Fibroblast of mammary gland (primary cell): ENCODE measurements at places on chromosomes 12 and 14.
A peak's percentile ranks its signal among the peaks of the same experiment; 100 is the strongest.

GRCh38 chr12:76010732-76011458 lies 20.7 kb downstream of the PHLDA1 start:
- DNase-seq = peak; percentile 76

- no peak for DNase-seq
Observed at GRCh38 chr12:69517406-69517805, 47.2 kb downstream of the FRS2 start.

GRCh38 chr14:25389948-25390347 lies 340.0 kb upstream of the STXBP6 start:
- DNase-seq = peak; percentile 44

GRCh38 chr14:28754209-28754985 lies 12.2 kb upstream of the FOXG1 start:
- peak; percentile 64 for DNase-seq

- peak; percentile 33 for DNase-seq
Observed at GRCh38 chr12:76921891-76922664, 43.3 kb upstream of the CSRP2 start.

DNA sequence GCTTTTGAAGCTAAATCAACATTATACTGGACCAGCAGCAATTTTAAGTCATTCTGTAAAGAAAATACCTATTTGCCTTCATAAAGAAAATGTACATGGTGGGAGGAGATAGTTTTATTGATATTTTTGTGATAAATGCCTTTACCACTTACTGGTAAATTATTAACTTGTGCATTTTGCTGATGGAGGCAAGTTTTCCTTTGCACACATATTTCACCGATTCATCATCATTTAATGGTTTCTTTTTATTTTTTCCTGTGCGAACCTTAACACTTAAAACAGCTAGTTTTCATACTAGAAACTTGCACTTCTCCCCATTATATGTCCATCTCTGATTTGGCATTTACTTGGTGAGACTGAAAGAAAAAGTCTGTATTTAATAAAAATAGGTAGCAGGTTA lies 239.3 kb downstream of the TRHDE start:
- DNase-seq = no peak

DNA sequence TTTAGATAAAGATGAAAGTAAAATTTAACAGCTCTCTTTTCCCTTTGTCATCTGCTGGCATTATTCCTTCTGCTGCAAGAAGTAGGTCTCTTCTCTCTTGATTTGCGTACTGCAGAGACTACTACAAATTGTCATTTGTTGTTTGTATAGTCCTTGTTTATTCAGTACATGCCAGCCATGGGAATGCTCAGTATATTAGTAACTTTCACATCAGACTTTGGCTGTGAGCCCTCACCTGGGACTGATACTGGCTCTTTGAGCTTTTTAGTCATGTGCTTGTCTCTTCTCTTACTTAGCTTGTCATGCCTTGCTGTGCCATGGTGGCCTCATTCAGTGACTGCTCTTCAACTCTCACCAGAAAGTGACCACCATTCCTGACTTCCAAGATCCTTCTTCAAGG lies 169.8 kb downstream of the PRKCH start:
- no peak for DNase-seq

GRCh38 chr12:4145990-4146859 lies 127.3 kb upstream of the CCND2 start:
- peak; percentile 15 for DNase-seq

GRCh38 chr12:59027199-59027598 lies 106.9 kb upstream of the LRIG3 start:
- no peak for DNase-seq

DNA sequence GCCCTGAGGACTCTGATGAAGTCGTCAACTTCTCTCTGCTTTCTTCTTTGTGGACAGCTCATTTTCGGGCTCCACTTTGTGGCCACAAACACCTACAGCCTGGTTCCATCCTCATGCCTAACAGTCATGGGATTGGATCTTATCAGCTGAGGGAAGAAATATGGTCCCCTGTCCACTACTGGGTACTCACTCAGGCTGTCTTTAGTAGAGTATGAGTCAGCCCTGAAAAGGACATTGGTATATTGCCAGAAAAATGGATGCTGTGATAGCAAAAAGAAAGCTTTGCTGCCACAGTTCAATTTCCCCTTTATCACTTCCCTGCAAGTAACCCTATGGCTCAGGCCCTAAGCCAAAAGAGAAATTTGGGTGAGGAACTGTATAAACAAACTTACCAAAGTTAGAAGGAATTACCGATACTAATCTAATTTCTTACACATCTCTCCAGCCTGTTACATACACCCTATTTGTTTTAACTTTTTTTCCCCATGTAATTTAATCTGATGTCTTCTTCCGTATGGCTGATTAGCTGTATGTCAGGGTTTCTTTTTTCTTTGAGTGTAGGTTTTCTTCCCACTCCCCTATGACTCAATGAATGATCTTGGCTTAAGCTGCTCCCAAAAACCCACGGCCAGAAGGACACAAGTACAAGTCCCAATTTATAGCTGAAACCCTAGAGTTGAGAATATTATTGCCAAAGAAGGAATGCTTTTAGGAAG lies 29.1 kb downstream of the MTHFD1 start:
- DNase-seq = peak; percentile 47

DNA sequence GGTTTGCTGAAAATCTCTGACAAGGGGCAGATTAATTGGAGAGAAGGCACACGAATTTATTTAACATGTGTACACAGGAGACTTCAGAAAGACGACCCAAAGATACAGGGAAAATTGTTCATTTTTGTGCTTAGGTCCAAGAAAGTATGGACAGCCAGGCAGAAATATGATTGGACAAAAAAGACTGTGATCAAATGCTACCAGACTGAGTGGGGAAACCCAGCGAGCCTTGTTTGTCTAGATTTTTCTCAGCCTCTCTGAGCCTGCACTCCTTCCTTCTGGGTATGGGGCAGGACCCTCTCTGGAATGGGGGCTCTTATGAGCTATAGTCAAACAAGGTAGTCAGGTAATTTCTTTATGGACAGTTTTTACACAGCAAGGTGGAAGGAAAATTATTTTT lies 10.4 kb upstream of the CIPC start:
- DNase-seq = no peak

DNA sequence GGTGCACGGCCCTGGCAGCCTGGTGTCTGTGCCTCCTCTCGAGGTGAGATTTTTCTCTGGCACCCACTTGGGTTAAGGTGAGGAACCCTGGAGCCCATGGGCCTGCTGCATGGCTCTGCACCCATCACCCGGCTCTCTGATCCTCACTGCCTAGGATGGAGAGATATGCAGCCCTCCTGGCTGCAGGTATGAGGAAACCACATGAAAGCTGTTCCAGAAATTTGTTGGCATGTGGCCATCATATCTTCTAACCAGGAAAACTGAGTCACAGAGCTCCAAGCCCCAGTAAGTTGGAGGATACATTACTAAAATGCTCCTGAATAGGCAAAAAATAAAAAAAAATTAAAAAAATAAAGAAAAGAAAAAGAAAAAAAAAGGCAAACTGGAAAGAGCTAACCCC lies 39.3 kb upstream of the DDX11 start:
- no peak for DNase-seq

DNA sequence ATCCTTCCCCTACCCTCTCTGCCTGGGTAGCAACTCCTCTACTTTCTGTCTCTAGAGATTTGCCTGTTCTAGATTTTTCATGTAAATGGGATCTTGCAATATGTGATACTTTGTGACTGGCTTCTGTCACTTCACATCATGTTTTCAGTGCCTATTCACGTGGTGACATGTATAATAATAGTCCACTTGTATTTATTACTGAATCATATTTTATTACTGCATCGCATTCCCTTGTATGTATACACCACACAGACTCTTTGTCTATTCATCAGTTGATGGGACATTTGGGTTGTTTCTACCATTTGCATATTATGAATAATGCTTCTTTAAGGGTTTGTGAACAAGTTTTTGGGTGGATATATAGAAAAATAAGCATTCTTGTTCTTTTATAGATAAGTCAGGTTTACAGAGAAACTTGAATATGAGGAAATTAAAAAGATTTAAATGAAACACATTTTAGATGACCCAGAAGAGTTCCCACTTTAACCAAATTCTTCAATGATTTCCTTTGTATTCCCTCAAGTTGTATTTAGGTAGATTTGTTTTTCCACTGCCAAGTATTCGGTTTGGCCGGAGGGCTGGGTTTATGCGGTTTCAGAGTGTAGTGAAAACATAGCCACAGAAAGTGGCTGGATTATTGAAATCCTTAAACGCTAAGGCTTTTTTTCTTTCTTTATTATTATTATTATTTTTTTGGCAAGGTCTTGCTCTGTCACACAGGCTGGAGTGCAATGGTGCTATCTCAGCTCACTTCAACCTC lies 178.7 kb upstream of the TMTC1 start:
- DNase-seq = no peak

- peak; percentile 57 for DNase-seq
Observed at GRCh38 chr12:110498984-110499706, 2.8 kb downstream of the VPS29 start.

DNA sequence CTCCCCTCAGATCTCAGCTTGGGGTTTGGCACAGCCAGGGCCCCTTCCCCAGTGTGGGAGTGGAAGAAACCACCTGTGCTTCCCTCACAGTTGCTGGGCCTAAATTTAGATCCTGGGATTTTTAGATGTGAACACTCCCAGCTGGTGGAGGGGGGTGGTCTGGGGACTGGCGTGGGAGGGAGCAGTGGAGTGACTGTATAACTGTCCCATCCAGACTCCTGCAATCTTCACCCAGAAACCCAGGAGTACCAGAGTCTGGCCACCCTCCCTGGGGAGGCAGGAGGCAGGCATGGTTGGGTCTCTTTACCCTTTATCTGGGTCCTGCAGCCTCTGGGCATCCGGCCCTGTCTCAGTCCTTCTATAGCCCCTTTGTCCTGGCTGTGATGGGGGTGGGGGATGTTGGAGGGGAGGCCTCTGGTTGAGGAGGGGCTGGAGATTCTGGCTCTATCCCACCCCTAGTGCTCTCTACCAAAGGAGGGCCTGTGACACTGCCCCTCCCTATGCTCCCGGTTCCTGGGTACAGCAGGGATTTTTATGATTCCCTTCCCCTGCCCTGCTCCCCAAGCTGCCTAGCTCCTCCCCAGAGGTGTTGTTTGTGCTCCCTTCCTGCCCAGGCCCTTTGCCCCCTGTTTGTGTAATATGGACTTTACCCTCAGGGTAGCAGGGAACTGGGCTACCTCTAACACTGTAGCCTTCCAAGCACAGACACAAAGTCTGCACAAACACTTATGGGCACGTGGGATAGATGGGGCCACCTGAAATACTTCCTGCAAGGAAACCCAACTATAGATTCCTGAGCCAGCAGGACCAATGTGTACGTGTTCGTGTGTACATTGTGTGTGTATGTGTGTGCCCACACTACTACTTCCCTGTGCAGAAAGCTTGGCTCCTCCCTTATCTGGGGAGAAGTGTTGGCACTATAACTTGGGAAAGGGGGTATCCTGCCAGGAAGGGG lies 1.7 kb downstream of the ERBB3 start:
- no peak for DNase-seq

GRCh38 chr12:50058743-50059312 lies 1.4 kb downstream of the ASIC1 start:
- no peak for DNase-seq

DNA sequence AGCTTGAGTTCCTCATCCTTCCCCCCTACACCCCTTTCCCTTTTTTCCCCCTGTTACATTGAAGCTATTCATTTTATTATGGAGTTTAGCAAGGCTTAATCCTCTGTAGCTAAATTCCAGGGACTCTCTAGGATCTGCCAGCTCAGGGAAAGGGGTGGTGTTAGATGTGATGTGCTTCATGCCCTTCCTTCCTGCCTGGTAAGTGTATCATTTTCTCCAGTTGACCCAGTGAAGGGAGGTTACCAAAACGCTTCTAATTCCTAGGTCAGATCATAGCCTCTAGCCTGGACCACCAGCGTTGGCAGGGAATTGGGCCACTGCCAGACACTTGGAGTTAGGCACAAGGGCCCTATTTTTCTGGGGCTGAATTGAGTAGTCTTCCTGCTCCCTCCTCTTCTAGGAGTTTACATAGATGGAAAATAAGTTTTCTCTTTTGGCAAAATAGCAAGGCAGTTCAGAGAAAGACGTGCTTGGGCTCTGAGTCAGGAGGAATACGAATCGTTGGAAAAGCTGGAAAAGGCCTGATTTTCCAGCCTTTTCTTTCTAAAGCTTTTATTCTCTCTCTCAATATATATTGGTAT lies 88.3 kb downstream of the NPAS3 start:
- peak; percentile 30 for DNase-seq

GRCh38 chr12:70549340-70550179 lies 87.7 kb downstream of the PTPRB start:
- peak; percentile 51 for DNase-seq

DNA sequence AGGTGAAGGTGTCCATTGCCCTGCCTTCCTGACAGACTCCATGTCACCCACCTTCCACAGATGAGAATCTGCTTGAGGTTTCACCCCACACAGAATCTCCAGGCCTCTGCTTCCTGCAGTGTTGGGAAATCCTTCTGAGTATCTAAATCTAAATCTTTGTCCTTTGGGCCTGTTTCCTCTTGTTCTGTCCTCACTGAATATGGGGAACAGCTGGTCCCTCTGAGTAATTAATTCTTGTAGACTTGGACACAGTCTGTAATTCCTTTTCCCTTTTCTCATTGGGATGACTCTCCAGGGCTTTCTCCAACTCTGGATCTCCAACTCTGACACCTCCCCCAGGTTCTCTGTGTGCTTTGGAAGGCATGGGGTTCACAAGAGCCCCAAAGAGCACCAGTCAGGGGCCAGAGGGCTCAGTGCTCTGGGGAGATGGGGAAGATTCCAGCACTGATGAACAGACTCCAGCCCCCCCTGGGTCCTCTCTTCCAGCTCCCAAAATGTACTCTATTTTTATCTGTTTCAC lies 2.3 kb upstream of the ACVRL1 start:
- peak; percentile 87 for DNase-seq

- no peak for DNase-seq
Observed at GRCh38 chr12:131384544-131384855, 326.4 kb upstream of the SFSWAP start.

- peak; percentile 80 for DNase-seq
Observed at GRCh38 chr14:68487805-68488590, 304.9 kb downstream of the ZFP36L1 start.

DNA sequence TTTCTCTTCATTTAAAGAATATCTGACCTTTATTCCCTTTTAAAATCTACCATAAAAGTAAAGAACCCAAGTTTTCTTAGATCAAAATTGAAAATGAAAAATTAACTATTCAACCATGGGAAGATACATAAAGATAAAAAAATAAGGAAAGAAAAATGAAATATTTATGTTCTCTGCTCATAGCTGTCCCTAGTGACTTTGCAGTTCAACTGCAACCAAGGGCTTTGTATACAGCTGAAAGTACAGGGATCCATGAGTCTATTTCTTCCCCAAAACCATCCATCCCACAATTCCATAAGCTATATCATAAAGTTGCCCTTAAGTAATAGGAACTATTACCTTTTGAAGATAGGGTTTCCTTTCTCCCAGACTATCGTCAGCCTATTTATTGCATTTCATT lies 113.1 kb downstream of the ITPR2 start:
- DNase-seq = no peak

DNA sequence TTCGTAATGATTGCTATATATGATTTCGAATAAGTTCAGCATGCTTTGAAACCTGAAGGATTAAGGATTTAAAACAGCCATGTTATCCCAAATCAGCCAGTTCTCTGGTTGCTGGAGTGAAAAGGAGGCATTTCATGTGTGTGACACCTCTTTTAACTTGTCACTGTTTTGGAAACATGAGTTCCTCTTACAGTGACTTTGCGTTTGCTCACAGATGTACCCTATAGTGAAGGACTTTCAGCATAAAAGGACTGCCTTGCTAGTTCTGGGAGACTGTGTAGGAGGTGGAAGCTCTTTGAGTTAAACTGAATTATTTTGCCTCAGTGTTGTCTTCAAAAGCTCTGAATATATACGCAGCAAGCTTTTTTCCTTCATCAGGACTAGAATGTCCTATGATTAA lies 7.6 kb downstream of the RNASE11 start:
- no peak for DNase-seq

GRCh38 chr14:88617479-88617878 lies 54.6 kb downstream of the ZC3H14 start:
- DNase-seq = no peak
